ENCODE measurements at places on chromosomes 6 and 20. TPM values are rescaled to one million over a fixed set of nuclear protein-coding genes. Genes with fewer than 3 reads are reported as not detected.

GRCh38 chr20:53534037-53534436, 59.6 kb downstream of the ZNF217 start:
- no peak for DNase-seq

ATF6B gene
- polyA plus RNA-seq: 37.7 TPM

FAM217A gene
- polyA plus RNA-seq: 0.63 TPM

GRCh38 chr20:25294459-25295385, 46.8 kb downstream of the PYGB start:
- DNase-seq: peak; percentile 16

DNA sequence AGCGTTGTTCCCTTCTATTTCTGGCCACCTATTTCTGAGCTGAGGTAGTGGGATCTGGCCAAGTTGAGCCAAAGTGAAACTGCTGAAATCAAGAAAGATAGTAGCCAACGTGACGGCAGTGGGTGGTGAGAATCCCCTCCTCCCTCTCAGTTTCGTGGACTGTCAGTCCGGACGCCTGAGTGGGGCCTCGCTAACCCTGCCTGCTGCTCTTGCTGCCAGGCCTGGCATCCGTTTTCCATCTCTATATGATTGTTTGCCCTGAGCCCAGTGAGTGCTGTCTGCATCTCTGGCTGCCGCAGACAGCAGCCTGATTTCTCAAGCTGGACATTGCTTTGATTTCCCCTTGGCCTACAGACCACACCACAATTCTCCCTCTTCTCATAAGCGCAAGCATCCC, 23.5 kb upstream of the PAX1 start:
- peak; percentile 13 for DNase-seq

- no peak for DNase-seq
These were observed 12.8 kb downstream of the GABRR2 start for GRCh38 chr6:89302195-89302770.

PRDM1 gene
- 5.6 TPM for polyA plus RNA-seq

- DNase-seq: no peak
These were observed 705.9 kb downstream of the DHX35 start for GRCh38 chr20:39668038-39668437.
